ENCODE measurements at places on chromosomes 4 and X.

GRCh38 chr4:19659101-19659500 is 592.6 kb upstream of the SLIT2 start:
- no peak for DNase-seq

GRCh38 chr4:118770741-118771187 is 65.2 kb downstream of the SEC24D start:
- no peak for DNase-seq

DNA sequence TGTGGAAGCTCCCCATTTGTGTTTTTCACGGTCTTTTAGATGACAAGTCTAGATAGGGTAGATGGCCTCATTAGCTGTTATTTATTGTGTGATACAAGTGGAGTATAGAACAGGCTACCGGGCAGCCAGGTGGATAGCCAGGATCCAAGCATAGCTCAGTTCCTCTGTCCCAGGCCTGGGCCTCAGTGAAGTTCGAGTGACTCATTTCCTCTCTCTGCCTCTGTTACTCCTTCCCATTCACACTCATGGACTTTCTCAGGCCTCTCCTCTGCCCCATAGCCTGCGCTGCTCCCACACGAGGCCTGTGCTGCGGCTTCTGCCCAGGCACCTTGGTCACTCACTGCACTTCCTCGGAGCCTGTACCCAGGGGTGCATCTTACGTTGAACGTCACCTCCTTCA is 54.5 kb downstream of the TENM3 start:
- peak; percentile 18 for DNase-seq

DNA sequence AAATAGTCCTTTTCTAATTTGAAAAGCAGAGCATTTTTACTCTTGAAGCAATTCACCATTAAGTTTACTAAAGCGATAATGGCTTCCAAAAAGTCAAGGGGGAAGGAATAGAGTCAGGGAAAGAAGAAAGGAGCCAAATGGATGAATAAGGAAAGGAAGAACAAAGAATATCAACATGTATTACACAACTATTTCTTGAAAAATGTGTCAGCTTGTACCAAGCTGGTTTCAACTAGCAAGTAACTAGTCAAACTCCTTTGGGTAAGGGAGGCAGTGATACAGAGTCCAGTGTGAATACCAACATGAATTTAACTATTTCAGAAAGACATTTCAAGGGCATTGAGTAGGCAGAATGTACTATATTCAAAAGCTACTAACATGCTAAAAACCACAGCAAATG is 112.1 kb downstream of the ARHGAP6 start:
- DNase-seq = no peak

- DNase-seq = no peak
Measured at GRCh38 chr4:152359208-152360044, 176.5 kb downstream of the FBXW7 start.
